ENCODE measurements at places on chromosomes 3 and 15. TPM values are rescaled to one million over a fixed set of nuclear protein-coding genes. Genes with fewer than 3 reads are reported as not detected.

The RNF123 gene
- 55.0 TPM for total RNA-seq

DNA sequence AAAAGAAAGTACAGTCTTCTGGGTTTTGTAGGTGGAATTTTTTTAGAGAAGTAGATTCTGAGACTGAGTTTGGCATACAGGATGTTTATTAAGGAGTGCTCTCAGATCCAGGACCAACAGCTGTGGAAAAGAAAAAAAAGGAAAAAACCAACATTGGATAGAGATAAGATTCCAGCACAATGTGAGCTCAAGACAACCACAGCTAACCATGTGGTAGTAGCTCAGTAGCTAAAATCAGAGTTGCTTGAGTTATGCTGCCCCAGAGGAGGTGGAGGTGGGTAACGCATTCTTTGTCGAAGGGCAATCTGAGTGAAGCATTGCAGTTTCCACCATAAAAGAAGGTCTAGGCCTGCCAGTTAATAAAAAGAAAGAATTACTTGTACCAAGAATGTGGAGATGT, 904.3 kb downstream of the NSUN3 start:
- no peak for DNase-seq

DNA sequence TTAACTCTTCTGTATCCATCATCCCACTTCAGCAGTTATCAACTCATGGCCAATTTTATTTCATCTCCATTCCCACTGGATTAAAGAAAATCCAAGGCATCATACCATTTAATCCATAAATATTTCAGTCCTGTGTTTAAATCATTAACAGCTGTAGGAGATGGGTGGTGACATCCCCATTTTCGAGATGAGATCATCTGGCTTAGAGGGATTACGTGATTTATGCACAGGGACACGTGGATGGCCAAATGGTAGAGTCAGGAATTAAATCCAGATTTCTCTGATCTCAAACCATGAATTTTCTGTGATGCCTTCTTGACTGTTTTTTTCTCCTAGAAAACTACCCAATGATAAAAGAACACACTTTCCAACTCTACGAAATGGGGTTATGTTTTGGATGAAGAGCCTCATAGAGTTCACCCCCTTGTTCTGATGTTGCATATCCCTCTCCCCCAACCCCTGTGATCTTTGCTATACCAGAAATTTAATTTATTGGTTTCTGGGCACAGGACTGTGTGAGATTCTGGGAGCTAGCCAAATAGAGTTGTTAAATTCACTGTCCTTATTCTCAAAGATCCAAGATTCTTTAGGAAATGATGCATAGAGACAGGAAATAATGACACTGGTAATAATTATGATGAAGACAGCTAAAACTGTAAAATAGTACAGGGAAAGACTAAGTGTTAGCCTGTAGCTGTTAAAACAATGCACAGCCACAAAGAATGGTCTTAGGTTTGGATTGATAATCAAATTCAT, 7.4 kb downstream of the ZNF589 start:
- DNase-seq: no peak

DNA sequence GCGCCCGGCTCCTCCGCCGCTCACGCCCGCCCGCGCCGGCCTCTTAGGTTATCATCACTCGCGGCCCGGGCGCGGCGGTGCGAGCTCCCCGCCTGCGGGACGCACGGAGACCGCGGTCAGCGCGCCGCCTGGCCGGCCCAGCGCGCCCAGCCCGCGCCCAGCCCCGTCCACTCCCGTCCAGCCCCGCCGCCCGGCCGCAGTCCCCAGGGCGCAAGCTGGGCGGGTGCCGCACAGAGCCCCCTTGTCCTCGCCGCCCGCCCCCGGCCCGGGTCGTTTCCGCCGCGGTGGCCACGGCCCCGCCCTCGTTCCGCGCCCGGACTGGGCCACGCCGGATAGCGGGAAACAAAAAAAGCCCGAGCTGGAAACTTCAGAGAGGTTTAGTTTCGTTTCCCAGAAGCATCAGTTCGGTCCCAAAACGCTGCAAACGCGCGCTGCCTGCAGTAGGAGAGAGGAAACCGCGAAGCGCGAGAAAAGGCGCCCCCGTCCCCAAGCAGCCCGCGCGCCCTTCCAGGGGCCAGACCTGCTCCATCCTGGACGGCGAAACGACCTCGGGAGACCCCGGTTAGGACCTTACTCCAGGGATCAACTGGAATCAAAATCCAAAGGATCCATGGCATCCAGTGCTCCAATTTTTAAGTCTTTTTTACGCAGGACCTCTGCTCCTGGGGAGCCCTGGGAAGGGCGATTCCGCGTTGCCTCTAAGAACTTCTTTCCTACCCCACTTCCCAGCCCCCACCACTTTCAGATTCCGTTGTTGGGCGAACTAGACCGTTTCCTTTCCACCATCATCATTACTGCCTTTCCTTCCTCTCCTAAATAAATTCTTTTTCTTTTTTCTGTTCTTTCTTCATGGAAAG, at the start of gene ATP10A:
ATP10A (minus strand) TSS at position 217 of the 857 bp plus-strand sequence. CDS start 231 bp downstream, outside the sequence.
- no peak for DNase-seq

DNA sequence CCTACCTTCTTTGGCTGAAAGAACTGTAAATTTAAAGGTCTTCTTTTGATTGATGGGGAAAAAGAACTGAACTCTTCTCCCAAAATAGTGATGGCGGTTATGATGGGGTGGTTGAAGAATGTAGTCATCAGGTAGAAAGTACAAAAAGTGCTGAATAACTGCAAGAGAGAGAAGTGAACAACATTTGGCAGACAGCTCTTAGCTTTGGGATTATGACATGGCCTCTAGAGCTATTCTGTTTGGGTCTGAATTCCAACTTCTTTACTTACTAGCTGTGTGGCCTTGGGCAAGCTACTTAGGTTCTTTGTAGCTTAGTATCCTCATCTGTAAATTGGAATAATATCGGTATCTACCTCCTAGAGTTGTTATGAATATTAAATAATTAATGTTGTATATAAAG, 91.7 kb downstream of the SPRED1 start:
- no peak for DNase-seq

Measured in A172 (cell line).